Activated naive CD4-positive, alpha-beta T cell treated with anti-CD3 and anti-CD28 coated beads, Interleukin-2, amount 50 U/mL, for 16 hours (primary cell): ENCODE measurements at places on chromosomes 7 and 10.
A peak's percentile ranks its signal among the peaks of the same experiment; 100 is the strongest.

- no peak for DNase-seq
Observed at GRCh38 chr7:94099679-94100078, 95.5 kb upstream of the BET1 start.

DNA sequence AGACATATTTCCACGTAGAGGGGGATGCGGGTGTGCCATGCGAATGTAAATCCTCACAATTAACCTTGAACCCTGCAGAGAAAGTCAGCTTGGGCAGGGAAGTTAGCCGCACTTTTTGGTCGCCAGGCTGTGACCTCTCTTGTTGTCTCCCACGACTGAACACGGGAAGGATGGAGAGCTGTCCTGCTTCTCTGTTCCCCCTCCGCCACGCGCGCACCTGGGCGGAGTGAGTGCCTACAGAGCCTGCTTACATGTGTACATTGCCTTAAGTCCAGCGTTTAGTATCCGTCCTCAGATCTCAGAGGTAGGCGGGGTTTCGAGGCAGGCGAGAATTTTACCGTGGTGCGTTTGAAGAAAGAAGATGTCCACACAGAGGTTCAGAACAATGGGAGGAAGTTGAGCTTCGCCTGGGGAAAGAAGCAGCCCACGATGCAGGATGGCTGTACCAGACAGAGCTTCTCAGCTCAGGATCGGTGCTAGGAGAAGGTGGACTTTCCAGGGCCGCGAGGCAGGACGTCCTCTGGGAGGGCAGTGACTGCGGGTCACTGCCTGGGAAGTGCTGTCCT lies 482 bp upstream of the ERCC6 start:
- peak; percentile 29 for DNase-seq

GRCh38 chr7:151626422-151627115 lies 106.9 kb upstream of the RHEB start:
- DNase-seq = peak; percentile 33

GRCh38 chr7:133822868-133823552 lies 304.1 kb upstream of the LRGUK start:
- DNase-seq = no peak
